ENCODE measurements at places on chromosomes 2 and 18. TPM values are rescaled to one million over a fixed set of nuclear protein-coding genes. Genes with fewer than 3 reads are reported as not detected.

The MEP1B gene
- total RNA-seq: not detected

The C1GALT1C1L gene
- not detected for total RNA-seq

The TMEM178A gene
- not detected for total RNA-seq

The MCFD2 gene
- 44.3 TPM for total RNA-seq

The GREB1 gene
- 0.42 TPM for total RNA-seq

The CXCR1 gene
- 0.55 TPM for total RNA-seq

Measured in activated CD8-positive, alpha-beta T cell treated with anti-CD3 and anti-CD28 coated beads, Interleukin-2, amount 10 ng/mL, durations not matched to agents 7 days and 5 days (primary cell).